ENCODE measurements at places on chromosomes 1 and 21.

GRCh38 chr1:220249522-220249921, 22.7 kb downstream of the RAB3GAP2 start:
- no peak for DNase-seq

DNA sequence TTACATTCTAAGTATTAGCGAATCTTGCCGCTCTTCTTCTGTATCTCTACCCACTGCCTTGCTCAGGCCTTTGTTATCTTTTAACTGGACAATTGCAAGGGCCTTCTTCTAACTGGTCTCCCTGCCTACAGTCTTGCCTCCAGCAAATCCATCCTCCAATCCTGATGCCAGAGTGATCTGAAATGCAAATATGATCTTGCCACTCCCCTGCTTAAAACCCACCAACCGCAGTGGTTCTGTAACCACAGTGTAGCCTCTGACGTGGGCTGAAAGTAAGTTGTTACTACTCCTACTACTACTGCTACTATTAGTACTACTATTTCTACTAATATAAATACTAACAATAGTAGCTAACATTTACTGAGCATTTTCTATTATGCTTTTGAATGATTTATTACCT, 12.4 kb downstream of the MOV10 start:
- DNase-seq = no peak

- DNase-seq = no peak
Observed at GRCh38 chr1:162712317-162713029, 78.0 kb upstream of the HSD17B7 start.

DNA sequence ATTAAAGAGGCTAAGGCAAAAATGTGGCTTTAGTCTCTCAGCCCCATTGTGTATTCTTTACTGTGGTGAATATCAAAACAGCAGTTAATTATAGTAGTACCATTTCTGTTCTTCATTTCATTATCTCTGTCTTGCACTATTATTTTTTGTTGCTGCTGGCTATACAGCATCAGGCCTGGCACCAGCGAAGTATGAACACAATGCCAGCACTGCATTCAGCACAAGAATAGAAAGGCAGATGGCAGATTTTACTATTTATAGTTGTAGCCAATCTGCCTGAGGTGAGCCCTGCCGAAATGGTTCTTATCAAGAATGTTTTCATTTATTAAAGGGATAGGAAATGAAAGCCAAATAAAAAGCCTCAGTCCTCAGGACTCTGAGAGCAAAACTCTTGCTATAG, 72.1 kb downstream of the GPR52 start:
- no peak for DNase-seq

DNA sequence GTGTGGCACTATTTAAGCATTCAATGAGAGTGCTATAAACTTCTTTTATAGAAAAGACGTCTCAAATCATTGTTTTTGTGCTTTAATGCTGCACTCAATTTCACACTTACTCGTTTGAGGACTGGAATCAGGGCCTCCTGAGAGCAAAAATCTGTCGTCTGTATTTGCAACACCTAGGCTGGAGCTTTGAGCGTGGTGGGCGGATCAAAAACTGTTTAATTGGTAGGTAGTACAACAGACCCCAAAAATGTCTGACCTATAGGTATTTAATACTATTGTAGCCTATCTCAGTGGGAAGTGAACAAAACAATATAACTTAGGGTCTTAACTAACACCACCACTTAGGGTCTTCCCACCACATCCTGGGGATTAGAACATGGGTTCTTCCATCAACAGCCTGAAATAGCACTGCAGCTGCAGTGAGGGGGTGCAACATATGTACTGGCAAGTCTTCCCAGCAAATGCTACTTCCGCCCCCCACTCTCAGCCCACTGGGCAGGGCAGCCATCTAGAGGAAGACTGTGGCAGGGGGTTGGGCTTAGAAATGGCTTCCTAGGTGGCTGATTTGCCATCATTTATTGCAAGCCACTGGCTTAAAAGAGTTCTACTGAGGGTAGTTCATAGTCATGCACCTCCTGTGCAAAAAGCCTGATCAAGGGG, 48.3 kb downstream of the CD46 start:
- no peak for DNase-seq

- DNase-seq = no peak
Observed at GRCh38 chr1:197841158-197841557, 61.3 kb upstream of the C1orf53 start.
